Bone marrow (tissue), 2 donors: ENCODE measurements at places on chromosomes 12 and 14.

- no peak for DNase-seq
These were observed 209.8 kb downstream of the CCER1 start for GRCh38 chr12:90745211-90745610.

DNA sequence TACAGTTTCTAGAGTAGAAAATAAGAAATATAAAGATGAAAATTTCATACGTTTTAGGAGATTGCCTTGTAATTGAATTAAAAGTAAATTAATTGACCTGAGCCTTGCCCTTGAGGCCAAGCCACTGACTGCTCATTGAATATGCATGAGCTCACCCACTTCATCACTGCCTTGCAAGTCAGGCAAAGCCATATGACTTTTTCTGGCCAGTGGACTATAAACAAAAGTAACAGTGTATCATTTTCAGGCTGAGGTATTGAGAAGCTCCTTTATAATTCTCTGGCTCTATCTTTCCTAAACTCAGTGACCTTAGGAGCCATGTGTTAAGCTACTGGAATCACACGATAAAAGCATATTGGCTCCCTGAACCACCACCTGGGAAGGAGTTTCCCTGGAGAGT lies 369.3 kb downstream of the NUAK1 start:
- no peak for DNase-seq

- no peak for DNase-seq
These were observed 221.5 kb upstream of the G2E3 start for GRCh38 chr14:30337456-30337855.

- DNase-seq, result no peak
These were observed 6.3 kb downstream of the ITGA5 start for GRCh38 chr12:54412786-54413185.

- no peak for DNase-seq
These were observed 43.1 kb upstream of the GPHB5 start for GRCh38 chr14:63361790-63362189.

- no peak for DNase-seq
These were observed 1.9 kb downstream of the NT5DC3 start for GRCh38 chr12:103839103-103839502.

GRCh38 chr14:66476964-66477363 lies 9.2 kb upstream of the CCDC196 start:
- DNase-seq, result no peak

- DNase-seq, result no peak
These were observed 13.4 kb downstream of the BTBD6 start for GRCh38 chr14:105261781-105262180.

DNA sequence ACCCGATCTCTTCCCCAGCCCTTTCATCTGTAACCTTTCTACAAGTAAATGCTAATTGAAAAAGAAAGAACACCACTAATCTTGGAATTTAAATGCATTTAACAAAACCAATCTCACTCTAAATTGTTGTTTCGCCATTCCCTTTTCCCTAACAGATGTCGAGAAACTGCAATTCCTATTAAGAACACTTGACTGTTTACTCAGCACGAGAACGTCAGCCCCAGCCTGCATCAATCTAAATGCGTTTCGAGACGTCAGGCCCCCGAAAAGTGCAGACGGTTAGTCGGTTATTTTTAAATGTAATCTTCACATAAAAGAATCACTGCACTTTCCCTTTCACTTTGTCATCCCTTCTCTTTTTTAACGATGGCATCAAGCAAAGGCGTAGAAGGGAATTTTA lies 837.6 kb downstream of the VRK1 start:
- no peak for DNase-seq

DNA sequence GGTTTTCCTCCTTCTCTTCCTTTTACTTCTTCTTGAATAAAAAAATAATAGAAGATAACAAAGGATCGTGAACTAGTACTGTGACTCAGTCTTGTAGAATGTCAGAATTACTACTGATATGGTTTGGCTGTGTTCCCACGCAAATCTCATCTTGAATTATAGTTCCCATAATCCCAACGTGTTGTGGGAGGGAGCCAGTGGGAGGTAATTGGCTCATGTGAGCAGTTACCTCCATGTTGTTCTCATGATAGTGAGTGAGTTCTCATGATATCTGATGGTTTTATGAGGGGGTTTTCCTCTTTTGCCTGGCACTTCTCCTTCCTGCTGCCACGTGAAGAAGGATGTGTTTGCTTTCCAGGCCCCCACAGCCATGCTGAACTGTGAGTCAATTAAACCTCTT lies 549.6 kb downstream of the DIO2 start:
- no peak for DNase-seq

GRCh38 chr12:65775720-65776119 lies 48.6 kb upstream of the HMGA2 start:
- no peak for DNase-seq

GRCh38 chr12:46722394-46723185 lies 103.2 kb downstream of the SLC38A4 start:
- DNase-seq, result no peak

- no peak for DNase-seq
These were observed 91.3 kb upstream of the PLEKHA5 start for GRCh38 chr12:19038209-19038608.
